Left renal pelvis (tissue), 4 donors: ENCODE measurements at places on chromosomes 4 and X.

DNA sequence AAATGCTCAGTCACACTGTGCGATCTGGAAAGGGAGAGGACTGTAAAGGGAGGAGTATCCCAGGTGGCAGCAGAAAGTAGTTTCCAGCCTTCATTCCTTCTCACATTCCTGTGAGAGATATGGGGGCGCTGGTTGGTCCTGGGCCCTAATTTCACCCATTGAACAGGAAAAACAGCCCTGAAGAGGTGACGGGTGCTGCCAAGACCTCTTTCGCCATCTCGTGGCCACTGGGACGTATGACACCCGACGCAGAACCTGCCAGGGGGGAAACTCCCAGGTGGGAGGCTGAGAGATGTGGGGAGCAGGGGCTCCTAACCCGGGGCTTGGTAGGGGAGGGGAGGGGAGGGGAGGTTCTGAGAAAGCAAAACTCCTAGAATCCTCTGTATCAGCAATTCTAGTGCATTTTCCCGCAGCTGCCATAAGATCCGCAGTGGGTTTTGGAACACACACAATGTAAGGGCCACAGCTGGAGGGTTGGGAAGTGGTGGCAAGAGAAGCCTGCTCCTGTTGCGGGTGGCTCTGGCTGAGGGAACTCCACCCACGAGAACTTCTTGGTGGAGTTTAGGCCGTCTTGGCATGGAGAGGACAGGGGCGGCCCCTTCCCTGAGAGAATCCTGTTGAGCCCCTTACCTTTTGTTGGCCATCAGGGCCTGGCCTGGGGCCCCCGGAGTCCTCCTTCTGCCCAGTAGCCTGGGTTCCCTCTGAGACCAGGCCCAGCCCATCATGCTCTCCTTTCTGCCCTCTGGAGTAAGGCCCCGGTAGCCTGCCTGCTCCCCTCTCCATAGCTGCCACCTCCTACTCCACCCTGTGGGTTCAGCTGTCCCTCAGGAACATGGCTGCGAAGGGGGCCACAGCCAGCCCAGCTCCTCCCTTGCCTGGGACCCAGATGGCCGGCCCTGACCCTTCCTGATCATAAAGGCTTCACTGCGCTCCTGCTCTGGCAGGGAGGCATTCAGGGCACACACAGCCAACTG is 134.1 kb downstream of the OR13H1 start:
- no peak for DNase-seq

- DNase-seq, result no peak
Observed at GRCh38 chr4:140027101-140027500, 126.9 kb downstream of the MAML3 start.

DNA sequence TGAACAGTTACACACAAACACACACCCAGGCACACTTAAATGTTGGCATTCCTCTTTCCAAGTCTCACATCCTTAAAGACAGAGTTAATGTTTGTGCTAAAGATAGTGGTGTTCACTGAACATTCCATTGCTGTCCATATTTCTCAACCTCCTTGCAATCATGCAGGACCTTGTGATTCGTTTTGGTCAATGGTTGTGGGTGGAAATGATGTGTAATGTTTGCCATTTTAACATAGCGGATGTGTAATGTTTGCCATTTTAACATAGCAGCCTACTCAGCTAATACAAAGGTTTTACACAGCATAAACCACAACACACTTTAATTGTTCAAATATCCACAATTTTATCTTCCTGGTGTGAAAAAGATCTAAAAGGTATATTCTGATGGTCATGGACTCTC is 93.9 kb downstream of the CEP44 start:
- DNase-seq, result no peak

GRCh38 chr4:123359449-123360315 is 36.9 kb upstream of the SPRY1 start:
- DNase-seq, result no peak

DNA sequence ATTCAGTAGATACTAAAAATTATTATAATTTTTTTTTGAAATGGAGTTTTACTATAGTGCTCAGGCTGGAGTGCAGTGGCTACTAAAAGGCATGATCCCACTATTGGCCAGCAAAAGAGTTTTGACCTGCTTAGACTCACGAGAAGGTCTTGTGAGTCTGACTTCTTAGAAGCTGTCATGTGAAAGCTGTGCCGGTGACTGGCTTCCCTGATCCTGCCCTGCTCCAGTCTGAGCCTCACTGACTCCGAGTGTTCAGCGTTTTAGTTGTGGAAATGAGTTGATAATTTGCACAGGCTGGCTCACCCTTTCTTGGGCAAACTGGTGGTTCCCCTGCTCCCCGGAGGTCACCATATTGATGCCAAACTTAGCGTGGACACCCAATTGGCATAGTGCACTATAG is 16.4 kb upstream of the CXCL8 start:
- no peak for DNase-seq

DNA sequence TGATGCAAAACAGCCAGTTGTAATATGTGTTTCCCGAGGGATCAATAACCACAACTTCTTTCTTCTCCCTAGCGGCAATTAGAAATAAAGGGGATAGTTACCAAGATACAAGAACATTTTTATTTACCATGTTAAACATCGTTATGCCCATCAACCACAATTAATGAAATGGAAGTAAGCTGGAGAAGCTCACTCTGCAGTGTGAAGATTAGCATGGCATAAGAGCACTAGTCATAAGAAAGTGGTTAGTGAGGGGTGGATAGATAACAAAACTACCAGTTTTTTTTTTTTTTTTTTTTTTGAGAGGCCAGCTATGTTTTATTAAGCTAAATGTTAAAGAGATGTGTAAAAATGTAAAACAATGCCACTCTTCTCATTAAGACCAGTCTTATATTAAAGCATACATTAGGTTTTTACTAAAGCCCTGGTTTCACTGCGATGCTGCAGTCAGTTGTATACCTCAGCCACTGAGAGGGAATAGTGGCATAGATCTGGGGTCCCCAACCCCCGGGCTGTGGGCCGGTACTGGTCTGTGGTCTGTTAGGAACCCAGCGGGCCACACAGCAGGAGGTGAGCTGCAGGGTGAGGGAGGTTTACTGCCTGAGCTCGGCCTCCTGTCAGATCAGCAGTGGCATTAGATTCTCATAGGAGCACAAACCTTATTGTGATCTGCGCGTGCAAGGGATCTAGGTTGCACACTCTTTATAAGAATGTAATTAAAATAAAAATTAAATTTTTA is 27.9 kb upstream of the NFXL1 start:
- DNase-seq, result no peak

GRCh38 chrX:70488856-70489255 is 44.2 kb downstream of the DLG3 start:
- no peak for DNase-seq

DNA sequence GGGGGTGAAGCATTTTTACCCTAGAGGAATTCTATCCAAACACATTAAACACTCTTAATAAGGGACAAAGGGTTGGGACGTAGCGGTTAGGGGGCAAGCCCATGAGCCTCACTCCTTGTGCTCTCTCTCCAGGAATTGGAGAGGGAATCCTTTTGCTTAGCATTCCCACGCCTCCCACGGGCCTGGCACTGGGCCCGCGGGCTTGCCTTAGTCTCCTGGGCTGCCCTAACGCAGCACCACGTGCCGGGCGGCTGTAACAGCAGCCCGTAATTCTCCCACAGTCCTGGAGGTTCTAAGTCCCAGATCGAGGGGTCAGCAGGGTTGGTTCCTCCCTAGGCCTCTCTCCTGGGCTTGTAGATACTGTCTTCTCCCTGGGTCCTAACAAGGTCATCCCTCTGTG is 67.5 kb downstream of the TBL1X start:
- DNase-seq, result no peak

DNA sequence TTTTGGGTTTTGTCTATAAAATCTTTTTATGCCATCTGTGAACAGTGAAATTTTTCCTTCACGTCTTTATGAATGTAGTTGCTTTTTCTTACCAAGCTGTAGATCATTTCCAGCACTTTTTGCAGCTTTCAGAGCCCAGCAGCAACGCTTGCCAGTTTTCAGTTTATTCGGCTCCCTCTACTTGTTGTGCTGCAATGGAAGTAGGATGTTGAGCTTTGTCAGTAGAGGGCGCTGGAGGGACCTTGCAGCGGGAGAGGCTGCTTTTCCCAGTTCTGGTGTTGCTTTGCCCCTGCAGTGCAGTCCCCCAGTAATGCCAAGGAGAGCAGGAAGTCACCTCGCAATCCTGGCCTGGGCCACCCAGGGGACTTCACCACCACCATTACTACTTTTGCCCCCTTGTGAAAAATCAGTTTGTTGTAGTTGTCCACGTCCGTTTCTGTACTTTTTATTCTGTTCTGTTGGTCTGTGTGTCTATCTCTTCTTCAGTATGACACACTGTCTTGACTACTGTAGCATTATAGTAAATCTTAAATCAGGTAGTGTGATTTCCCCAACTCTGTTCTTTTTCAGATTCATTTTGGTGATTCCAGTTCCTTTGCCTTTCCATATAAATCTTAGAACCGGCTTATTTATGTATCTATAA is 21.8 kb downstream of the CMC4 start:
- no peak for DNase-seq

DNA sequence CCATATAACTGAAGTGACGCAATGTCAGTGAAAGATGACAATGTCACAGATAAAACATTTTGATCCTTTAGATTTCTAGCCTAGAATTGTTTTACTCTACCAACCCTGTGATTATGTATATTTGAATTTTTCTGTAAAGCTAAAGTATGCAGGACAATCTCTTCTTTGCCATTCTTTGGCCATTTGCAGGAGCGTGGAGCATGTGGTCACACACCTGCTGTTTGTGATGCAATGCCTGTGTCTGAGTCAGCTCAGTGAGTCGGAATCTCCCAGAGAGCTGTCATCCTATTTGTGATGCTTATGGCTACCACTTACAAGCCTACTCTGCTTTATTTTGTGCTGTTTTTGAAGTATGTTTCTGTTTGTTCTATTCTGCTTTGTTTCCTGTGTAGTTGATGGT is 214.5 kb downstream of the NAF1 start:
- no peak for DNase-seq

DNA sequence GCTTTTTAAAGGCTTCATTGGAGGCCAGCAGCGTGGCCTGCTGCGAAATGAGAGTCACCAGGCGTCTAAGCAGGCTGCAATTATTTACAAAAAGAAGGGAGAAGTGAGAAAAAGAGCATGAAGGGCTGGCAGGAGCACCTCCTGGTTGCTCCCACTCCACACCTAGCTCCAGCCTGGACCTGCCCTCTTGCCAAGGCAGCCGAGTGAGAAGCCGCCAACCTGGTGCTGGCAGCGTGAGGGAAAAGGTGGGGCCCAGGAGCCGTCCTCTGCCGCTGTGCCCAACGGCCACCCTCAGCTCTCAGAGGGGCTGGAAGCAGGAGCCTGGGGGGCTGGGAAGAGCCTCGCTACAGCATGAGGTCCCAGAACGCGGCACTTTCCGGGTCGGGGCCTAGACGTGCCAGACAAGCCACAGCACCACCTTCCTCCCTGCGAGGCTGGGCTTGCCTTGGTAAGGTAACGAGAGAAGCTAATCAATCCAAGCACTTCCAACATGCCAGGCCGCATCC is 16.3 kb downstream of the SLC6A8 start:
- DNase-seq, result no peak

DNA sequence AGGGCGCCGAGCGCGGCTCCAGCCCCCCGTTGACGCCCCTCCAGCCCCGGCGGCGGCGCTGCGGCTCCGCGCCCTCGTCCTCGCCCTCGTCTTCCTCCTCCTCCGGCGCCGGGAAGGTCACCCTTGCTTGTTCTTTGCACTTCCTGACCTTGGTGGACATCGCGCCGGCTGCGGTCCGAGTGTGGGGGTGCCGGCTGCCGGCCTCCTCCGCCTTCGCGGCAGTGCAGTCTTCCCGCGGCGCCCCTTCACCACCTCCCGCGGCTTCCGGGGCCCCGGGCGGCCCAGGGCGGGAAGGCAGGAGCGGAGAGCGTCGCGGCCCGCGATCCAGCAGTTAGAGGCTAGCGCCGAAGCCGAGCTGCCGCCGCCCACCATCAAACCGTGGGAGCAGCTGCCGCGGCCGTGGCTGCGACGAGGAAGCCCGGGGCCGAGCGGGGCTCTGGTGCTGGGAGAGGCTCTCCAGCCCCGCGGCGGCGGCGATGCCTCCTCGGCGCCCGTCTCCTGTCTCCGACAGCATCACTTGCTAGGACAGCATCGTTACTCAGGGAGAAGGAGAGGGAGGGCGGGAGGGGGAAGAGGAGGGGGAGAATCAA is at the start of gene TRPC3:
Gene TRPC3, minus strand, starts transcription at position 540 of the 590 bp plus-strand sequence. Its CDS starts 380 bp downstream, at position 160.
- peak; percentile 10 for DNase-seq
